HT-29 (cell line): ENCODE measurements at places on chromosomes 5 and 9. TPM values are rescaled to one million over a fixed set of nuclear protein-coding genes. Genes with fewer than 3 reads are reported as not detected.
A peak's percentile ranks its signal among the peaks of the same experiment; 100 is the strongest.

GRCh38 chr9:38768351-38768761, 48.4 kb upstream of the FAM240B start:
- no peak for DNase-seq

OR1J2 gene
- not detected in 2 replicates for total RNA-seq

LOX gene
- not detected in 2 replicates for total RNA-seq

DNA sequence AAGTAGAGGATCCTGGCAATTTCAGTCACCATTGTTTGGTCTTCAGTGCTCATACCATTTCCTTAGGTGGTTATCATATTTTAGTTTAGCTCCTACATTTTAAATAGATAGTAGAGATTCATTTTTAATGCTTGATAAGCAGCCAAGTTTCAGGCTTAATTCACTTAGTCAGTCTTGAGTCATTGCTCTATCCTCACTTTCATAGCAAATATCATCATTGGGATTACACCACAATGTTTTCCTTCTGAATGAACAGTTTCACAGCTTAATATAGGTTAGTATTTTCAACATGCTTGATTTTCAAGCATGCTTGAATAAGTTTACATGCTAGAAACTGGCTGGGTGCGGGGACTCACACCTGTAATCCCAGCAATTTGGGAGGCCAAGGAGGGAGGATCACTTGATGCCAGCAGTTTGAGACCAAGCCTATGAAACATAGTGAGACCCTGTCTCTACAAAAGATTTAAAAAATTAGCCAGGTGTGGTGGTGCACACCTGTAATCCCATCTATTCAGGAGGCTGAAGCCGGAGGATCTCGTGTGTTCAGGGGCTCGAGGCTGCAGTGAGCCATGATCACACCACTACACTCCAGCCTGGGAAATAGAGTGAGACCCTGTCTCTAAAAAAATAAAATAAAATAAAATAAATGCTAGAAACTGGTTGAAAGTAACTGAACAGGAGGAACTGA, 339.9 kb downstream of the ADGRV1 start:
- no peak for DNase-seq

DNA sequence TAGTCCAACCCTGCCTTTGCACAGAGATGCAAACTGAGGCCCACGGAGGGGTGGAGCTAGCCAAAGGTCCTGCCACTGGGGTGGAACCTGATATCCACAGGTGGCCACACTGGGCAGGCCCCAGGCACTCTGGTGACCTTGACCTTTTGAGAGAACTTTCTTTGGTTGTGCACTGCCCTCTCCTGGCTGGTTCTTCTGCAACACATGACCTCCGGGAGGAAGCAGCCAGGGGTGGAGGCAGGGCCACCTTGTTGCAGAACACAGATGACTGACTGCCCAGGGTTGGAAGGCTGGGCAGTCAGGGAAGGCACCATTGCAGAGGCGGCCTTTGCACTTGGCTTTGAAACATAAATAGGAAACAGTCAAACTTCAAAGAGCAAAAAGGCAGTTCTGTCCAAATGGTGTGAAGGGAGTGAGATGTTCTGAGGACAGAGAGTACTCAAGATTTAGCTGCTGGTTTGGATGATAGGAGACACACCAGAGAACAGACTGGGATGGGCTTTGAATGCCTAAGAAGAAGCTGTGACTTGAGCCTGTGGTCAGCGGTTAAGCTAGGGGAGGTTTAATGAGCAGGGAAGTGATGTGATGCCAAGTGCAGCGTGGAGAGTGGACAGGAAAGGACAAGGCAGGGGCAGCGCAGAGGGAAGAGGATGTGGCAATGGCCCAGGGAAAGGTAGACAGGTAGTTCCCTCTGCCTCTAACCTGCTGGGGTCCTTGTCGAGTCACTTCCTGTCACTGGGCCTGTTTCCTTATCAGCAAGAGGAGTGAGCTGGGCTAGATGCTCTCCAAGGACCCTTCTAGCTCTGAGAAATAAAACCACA, 6.8 kb upstream of the TCOF1 start:
- peak; percentile 75 for DNase-seq

PRR16 gene
- total RNA-seq = not detected in 2 replicates

DNA sequence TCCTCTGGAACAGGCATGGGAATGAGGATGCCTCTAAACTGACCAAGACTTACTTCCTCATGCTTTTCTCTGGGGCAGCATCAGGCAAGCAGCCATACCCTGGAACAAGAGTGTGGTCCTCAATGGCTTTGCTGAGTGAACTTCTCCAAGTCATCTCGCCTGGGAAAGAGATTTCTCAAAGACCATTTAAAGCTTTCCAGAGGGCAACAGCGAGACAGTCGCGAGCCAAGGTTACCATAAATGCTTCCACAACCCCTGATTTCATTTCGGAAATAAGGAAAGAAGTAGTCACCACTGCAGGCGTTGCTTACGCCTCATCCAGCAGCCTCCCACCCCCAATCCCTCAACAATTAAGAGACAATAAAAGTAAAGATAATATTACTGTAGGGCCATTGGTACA, 1.1 kb upstream of the SNCAIP start:
- DNase-seq = no peak

DNA sequence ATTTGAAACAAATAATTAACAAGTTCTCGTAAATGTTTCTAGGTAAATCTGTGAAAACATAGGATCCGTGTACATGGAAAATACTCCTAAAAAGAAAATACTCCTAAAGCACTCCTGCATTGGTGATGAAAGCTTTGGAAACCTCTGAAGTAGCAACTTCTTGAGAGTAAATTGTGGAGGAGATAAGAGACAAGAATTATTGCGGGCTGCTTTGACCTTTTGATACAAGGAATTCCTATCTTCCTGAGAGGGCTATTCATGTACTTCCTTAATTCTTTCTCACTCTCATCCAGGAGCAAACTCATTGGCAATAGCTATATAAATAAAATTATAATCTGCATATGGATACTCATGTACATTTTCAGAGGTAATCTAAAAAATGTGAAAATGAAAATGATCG, 158.4 kb upstream of the PIK3R1 start:
- DNase-seq = no peak

LECT2 gene
- not detected in 2 replicates for total RNA-seq

TAF1L gene
- under 0.01 TPM in 1 of 2 replicates, not detected in the other for total RNA-seq

DNA sequence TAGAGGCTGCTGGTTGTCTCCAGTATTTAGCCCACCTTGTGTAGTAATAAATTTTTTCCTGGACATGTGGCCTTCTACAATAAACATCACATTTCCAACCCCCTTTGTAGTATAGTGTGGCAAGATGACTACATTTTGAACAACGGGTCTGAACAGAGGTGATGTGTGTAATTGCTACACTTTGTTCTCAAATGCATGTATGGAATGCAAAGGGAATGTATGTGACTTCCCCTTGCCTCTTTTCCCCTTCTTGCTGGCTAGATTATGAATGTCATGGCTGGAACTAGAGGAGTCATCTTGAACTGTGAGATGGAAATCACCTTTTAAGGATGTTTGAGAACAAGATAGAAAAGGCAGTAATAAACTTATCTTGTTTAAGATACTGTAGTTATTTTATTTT, 54.5 kb downstream of the PRR16 start:
- no peak for DNase-seq

- DNase-seq = peak; percentile 38
Measured at GRCh38 chr5:35863159-35863558, 6.5 kb downstream of the IL7R start.

DNA sequence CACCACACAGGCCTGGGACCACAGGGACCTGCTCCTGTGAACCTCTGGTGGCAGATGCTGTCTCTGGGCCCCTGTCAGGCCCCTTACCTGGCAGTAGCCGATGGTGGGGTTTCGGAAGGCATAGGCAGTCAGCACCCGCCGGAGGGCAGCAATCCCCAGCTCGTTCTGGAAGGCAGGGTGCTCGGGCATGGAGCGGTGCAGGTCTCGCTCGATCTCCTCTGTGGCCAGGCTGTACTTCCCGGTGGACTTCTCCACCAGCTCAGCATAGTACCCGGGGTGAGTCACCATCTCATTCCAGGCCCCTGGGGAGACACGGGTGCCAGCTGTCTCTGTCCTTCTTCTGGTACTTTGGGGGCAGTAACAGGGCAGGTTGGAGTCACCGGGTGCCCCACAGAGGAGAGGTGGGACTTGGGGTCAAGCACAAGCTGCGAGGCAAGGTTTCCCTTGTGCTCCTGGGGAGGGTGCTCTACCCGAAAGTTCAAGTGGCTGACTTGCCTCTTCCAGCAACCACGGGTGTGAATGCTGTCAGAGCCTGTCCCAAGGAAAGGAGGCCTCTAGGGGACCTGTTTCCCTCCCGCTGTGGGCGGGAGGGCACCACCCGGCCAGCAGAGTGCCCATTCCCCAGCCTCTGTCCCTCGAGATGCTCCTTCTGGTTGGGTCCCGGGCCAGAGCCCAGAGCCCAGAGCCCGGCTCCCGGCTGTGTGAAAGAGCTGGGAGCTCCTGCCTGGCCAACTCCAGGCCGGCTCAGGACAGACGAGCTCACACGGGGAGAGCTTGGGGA, 19.8 kb upstream of the MRNIP start:
- no peak for DNase-seq

GRCh38 chr5:114467729-114468128, 105.9 kb downstream of the KCNN2 start:
- no peak for DNase-seq

DNA sequence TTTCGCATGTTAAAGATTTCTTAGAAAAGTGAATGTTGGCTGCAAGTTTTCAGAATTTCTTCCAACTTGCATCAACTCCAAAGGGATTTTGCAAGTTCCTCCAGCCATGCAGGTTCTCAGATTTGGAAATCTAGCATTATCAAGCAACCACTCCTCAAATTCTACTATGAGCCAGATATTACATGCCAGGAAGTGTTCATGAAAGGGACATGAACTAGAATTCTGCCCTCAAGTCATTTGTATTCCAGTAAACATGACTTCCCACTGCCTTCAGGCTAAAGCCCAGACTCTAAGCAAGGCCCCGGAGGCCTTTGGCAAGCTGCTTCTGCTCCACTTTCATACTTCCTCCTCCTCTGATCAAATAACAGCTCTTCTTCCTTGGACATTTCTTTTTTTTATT, 111.3 kb upstream of the PAPPA start:
- no peak for DNase-seq

TAS2R1 gene
- not detected in 2 replicates for total RNA-seq

GRCh38 chr9:14219850-14220249, 94.1 kb downstream of the NFIB start:
- no peak for DNase-seq

FOXD4L4 gene
- total RNA-seq = not detected in 2 replicates

TNC gene
- total RNA-seq = 0.46 and 1.3 TPM in 2 replicates

DNA sequence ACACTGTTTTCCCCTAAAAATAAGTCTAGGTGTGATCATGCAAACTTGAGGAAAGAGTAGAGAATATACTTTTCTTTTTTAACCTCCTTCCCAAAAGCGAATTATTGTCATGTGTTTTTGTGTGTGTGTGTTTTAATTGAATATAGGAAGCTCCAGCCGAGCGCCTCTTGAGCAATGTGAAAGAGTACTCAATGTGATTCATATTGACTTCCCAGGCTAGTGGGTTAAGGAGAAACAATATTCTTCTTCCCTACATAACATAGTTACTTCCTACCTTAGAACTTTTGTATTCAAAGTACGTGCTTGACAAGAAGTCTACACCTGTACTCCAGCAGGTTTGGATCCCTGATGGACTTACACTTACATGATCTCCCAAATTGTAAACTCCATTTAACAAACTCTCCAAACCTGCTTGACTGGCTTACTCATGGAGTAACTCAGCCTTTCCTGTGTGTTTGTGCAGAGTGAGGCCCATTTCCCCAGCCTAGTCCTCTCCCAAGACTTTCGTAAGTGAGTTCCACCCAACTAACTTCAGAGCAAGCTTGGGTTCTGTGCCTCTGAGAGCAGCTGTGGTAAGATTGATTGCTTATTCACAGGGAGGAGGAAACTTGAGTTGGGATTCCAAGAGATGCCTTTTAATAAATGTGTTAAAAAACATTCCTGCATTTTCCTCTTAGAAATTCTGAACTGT, 9.3 kb downstream of the SLC28A3 start:
- peak; percentile 86 for DNase-seq

GRCh38 chr5:53067641-53068040, 41.9 kb downstream of the MOCS2 start:
- no peak for DNase-seq

GRCh38 chr9:87810679-87811178, 71.9 kb upstream of the SPATA31E1 start:
- DNase-seq = no peak

DNA sequence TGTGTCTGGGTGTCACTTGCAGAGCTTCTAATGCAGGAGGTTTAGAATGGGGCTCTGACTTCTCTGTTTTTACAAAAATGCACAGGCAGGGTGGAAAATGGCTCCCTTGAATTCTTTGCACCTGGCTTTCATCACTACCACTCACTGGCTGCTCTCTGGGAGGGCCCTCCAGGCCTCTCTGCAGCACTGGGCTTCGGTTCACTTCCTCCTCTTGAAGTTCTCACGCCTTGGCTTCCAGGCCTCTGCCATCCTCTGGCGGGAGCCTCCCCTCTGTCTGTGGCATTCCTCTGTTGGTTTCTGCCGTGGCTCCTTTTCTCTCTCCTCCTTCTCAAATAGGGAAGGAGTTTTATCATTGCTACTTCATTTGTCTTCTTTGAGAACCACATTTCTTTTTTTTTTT, 2.8 kb upstream of the PRLR start:
- no peak for DNase-seq

DNA sequence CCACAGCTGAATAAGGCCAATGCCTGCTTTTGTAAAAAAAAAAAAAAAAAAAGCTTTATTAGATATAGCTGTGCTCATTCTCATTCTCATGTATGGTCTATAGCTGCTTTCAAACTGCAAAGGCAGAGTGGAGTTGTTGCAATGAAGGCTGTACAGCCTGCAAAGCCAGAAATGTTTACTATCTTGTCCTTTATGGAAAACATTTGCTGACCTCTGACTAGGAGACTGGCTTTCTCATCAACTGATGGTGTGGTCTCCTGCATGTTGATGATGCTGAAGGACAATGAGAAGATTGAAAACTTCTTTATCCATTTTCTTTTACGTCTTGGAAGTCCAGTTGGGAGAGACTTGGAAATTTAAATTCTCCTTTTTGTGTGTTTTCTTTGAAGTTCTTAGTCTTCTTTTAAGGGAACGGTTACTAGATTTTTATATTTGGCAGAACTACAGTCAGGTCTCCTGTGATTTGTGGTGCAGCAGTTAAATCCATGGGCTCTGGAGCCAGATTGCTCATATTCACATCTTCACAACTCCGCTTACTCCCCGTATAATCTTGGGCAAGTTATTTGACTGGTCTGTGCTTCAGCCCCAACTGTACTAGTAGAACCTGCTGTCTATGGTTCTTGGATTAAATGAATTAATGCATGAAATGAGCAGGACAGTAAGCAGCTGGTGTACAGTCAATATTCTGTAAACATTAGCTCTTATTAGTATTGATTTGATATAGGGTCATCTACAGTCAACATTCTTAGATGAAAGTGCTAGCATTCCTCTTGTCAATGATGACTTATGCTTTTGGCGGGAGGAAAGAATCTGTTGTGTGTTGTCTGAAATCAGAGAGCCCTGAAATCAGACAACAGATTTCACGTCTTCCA, 39.7 kb upstream of the BASP1 start:
- DNase-seq = no peak

DNA sequence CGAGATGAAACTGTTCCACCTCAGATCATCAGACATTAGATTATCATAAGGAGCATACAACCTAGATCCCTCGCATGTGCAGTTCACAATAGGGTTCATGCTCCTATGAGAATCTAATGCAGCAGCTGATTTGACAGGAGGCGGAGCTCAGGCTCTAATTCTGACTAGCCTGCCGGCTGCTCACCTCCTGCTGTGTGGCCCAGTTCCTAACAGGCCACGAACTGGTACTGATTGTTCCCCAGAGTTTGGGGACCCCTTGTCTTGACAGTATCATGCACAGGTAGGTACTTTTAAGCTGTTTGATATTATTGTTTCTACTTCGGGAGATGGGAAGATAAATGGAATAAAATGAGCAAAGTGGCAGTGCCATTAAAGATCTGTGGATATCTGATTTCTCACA, 66.9 kb downstream of the ZCCHC7 start:
- no peak for DNase-seq

- DNase-seq = no peak
Measured at GRCh38 chr5:35337340-35338156, 107.3 kb upstream of the PRLR start.

ANGPTL2 gene
- total RNA-seq = 0.08 and 0.29 TPM in 2 replicates
